ENCODE measurements at places on chromosomes 2 and 18.

GRCh38 chr18:12010187-12010802 lies 29.0 kb downstream of the IMPA2 start:
- no peak for DNase-seq

- no peak for DNase-seq
Observed at GRCh38 chr2:110121052-110121334, 5.4 kb upstream of the MALL start.

DNA sequence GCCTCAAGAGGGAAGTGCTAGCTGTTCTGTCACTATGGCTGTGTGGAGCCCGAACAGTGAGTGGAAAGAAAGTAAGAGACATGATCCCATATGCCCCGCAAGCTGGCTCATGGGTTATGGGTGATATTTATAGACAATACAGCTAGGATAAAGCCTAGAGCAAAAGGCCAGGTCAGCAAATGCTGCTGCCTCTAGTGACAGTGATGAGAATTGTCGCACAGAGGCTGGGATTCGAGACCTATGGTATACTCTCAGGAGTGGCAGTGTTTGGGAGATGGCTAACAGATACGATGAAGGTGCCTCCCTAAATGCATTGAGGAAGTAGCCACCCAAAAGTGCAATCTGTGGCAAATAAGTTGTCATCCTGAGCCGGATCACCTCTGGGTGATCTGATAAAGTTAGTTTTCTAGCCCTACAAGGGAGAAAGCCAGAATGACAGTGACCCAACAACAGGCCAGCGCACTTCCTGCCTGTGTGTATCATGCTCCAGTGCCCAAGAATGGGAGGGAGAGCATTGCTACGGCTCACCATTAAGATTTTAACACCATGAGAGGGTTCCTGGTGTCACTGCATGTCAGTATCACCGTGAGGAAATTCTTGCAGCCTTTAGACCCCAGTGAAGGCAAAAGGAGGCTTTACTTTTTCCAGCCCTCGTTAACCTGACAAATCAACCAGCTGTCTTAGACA lies 92.2 kb upstream of the TGFA start:
- no peak for DNase-seq

DNA sequence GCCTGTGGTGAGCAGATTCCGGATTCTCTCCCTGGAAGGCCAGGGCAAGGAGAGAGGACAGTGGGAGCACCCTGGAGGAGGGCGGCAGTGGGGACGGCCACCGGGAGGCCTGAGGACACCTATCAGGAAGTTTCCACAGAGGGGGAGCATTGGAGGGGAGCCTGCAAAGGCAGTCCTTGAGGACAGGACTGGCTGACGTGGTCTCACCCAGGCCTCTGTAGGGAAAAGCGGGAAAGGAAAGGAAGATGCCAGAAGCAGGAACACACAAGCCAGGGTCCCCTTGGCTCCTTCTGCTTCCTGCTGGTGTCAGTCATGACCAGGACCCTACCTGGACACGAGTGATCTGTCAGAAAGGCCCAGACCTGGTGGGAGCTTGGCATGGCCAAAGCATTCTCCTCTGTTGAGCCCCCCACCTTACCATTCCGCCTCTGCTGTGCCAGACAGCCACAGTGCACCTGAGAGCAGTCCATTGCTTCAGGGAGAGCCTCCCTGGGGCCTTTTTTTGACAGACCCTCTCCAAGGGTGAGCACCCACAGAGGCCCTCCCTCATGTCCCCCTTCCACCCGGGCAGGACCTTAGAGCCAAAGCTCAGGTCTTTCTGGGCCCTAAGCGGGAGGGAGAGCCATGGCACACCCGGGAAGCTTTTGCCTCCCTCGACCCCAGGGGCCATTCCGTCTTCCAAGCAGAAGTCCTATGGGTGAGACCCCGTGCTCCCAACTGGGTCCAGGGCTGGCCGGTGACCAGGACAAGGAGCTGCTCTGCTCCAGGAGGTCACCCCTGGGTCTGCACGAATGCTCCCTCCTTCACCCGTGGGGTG lies 333.1 kb downstream of the DYSF start:
- no peak for DNase-seq

DNA sequence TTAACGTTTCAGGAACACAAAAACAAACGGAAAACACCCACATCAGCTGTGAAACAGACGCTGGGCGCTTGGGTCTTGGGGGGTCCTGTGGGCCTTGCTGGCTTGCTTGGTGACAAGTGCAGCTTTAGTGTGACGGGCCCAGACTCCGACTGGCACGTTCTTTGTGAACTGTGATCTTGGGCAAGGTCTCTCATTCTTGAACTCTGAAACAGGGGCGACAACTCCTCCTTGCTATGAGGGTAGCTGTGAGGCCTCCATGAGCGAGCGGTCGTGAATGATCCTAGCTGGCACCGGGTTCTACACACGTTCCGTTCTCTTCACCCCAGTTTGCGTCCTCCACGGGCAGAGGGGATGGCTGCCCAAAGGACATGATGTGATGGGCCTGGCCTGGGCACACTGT lies 8.7 kb upstream of the COLEC11 start:
- no peak for DNase-seq

Measured in GM12892 (cell line).